ENCODE measurements at places on chromosomes 7 and 10.

- no peak for DNase-seq
These were observed 58.7 kb upstream of the GDF10 start for GRCh38 chr10:47241256-47241655.

GRCh38 chr10:96400465-96400864 is 41.7 kb upstream of the OPALIN start:
- no peak for DNase-seq

GRCh38 chr7:36852017-36852416 is 127.7 kb upstream of the AOAH start:
- DNase-seq = no peak

- no peak for DNase-seq
These were observed 6.0 kb downstream of the PARD3 start for GRCh38 chr10:34808801-34809745.

DNA sequence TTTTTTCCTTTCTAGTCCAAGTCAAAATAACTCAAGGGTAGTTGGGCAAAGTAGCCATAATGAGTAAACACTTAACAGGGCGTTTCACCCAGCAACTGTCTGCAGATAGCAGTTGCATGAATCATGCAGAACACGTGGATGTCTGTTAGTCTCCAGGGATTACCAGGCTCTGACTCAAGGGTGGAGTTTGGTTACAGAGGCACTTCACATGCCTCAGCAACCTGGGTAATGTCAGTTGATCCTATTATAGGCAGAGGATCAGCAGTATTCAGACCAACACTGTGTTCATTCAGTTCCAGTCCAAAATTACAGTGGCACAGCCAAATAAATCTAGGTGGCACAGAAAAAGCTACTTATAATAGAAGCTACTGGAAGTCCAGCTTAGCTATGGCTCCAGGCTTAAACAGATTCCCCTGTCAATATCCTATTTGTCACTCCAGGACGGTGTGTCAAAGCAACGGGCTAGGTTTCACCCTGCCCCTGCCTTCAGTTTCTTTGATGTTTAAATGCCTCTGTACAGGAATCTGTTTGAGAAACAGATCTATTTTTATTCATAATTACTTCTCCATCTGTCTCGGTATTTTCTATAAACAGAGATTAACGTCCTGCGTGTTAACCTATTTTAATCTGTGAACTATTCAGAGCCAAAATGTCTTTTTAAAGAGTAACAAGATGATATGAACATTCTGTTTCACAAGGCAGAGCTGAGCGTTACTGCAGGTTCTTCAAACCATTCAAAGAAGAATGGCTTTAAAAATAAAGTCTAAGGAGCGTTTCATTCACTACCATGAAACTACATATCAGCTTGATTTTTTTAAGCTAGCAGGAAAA is 162.6 kb upstream of the AKR1E2 start:
- DNase-seq = peak; percentile 80

DNA sequence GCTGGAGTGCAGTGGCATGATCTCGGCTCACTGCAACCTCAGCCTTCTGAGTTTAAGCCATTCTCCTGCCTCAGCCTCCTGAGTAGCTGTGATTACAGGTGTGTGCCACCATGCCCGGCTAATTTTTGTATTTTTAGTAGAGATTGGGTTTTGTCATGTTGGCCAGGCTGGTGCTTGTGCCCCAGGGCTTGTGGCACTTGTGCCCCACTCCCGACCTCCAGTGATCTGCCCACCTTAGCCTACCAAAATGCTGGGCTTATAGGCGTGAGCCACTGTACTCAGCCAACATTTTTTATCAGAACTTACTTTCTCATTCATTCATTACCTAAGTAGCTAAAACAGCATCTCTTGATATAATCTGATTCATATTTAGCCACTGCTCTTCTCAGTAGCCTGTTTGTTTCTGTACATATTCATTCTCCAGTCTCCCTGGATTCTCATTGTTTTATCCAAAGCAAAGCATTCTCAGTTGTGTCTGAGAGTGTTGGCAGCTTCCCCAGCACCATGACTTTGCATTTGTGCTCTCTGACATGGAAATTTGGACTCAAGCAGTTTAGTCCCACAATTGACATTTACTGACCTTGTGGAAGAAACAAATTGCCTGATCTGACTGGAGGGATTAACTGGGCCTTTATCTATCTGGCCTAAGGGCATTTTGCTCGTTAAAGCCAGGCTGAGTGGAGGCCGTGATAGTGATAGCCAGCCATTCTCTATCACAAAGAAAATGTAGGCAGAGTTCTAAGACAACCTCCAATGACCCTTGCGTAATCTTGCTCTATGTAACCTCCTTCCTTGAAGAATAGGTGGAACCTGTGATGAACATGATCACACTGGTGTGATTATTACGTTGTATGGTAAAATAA is 44.9 kb downstream of the AKR1B15 start:
- DNase-seq = peak; percentile 92

GRCh38 chr7:94410413-94411187 is 15.9 kb downstream of the COL1A2 start:
- no peak for DNase-seq

GRCh38 chr10:127145173-127145572 is 51.2 kb downstream of the INSYN2A start:
- no peak for DNase-seq

DNA sequence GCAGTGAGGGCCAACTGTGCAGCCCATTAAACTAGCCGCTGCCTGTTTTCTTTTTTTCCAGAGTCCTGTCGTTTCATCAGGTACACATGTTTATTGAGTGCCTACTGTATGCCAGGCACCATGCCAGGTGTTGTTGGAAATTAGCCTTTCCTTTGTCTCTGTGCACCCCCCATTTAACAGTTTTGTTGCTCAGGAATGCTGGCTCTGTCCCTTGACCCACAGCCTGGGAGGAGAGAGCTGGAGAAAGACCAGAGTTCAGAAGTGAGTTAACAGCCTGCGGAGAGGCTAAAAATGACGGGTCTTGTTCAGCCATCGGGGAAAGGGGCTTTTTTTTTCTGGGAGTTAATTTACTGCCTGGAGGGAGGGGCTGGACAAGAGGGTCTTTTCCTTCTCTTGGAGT is 1.3 kb downstream of the LRMDA start:
- no peak for DNase-seq

DNA sequence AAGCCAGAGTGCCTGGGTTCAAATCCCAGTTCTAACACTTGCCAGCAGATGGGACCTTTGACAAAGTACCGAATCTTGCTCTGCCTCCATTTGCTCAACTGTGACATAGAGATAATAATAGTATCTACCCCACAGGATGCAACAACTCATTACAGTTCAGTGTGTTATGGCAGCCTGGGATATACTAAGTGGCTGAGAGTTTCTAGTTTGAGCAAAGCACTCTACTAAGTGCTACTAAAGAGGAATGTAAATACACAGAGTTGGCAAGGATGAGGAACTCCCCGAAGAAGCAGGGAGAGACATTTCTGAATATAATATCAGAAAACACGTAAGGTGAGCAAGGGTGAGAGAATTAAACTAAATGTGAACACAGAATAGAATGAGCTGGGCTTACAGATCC is 243.2 kb downstream of the ARHGAP21 start:
- no peak for DNase-seq

- DNase-seq = peak; percentile 40
These were observed 28.6 kb downstream of the MTURN start for GRCh38 chr7:30163231-30163894.

DNA sequence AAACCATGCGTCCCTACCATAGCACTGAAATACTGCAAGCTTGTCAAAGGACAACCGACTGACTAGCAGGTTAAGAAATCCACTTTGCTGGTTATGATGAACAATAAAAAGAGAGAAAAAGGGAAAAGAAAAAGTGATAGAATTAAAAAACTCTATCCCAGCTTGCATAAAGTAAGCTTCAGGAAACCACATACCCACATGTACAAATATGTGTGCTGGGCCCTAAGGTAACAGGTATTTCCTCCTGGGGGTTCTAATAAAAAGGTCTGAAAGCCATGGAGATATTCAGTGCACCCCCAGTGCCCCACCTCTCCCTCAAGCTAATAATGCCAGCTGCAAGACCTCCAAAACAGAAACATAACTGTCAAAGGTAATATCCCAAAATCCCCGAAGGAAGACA is 248.6 kb upstream of the KLF14 start:
- DNase-seq = no peak

GRCh38 chr10:86343761-86344160 is 22.8 kb downstream of the GRID1 start:
- no peak for DNase-seq

GRCh38 chr10:3770611-3771110 is 14.3 kb downstream of the KLF6 start:
- no peak for DNase-seq

DNA sequence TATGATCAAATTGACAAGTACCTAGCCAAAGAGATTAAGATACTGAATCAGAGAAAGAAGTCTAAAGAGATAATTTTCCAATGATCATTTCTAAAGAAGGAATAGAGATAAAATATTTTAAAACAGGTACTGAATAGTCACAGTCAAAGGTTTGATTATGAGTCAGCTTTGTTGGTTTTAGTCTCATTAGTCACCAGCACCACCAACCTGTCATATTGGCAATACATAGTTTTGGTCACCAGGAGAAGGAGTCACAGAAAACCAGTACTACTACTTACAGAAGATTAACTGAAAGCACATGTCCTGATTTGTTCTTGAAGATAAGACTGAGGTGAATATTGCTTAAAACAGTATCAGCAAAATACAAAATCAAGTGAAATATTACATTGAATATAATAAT is 34.6 kb downstream of the ZEB1 start:
- peak; percentile 2 for DNase-seq

- no peak for DNase-seq
These were observed 684.3 kb upstream of the NRP1 start for GRCh38 chr10:34018784-34019183.

- no peak for DNase-seq
These were observed 110.4 kb downstream of the FAM107B start for GRCh38 chr10:14664345-14664744.

DNA sequence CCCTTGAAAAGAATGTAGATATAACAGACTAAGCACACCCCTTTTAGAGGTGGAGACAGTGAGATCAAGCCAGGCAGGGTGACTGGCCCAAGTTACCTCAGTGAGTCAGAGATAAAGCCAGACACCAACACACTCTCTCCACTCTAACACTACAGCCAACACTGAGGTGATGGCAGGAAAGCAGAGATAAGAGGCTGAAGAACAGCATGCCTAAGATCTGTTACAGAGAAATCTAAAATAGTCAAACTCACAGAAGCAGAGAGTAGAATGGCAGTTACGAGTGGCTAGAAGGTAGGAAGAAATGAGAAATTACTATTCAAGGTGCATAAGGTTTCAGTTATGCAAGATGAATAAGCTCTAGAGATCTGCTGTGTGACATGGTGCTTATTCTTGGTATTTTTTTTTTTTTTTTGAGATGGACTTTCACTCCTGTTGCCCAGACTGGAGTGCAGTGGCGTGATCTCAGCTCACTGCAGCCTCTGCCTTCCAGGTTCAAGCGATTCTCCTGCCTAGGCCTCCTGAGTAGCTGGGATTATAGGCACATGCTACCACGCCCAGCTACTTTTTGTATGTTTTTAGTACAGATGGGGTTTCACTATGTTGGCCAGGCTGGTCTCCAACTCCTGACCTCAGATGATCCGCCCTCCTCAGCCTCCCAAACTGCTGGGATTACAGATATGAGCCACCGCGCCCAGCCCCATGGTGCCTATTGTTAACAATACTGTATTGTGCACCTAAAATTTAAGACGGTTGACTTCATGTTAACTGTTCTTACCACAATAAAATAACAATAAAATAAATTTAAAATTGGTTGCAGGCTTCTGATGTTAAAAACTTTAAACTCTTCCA is 28.7 kb downstream of the ICA1 start:
- peak; percentile 96 for DNase-seq

GRCh38 chr10:6678956-6679355 is 98.9 kb upstream of the PRKCQ start:
- DNase-seq = no peak

DNA sequence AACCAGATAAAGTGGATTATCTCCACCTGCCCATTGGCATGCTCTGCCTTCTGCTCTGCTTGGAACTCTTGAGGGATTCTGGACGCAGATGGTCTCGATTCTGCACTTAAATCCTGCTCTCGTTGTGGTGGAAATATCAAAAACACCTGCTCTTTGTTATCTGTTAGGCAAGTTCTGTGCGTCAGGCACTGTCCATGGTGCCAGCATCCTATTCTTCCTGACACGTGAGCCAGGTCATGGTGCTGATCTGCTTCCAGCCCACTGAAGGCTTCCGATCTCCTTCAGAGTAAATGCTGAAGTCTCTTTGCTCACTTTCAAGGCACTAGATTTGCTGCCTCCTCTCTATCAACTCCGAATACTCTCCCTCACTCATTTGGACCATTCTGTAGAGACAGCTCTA is 505.6 kb downstream of the HTR7 start:
- no peak for DNase-seq

- no peak for DNase-seq
These were observed 1022.6 kb downstream of the LRMDA start for GRCh38 chr10:76453997-76454396.

DNA sequence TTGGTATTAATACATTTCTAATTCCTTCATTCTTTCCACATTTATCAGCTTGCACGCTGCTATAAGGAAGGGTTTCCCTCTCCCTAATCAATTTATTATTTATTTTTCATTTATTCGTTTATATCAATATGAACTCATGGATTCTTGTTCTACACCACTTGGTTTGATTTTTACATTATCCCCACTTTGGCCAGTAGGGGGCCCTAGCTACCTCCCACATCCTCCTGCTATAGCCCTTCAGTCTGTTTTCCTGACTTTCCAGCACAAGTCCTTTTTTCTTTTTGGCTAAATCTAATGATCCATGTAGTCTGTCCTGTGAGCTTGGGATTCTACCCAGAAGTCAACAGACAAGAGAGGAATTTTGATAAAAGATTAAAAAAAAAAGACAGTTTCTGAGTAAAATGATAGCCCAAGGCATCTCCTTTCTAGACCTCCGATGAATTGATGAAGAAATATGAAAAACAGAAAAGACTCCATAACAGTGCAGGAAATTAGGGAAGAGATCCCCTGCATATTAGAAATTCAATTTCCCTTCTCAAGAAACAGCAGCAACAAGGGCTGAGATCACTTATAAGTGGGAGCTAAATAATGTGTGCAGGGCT is 47.7 kb downstream of the LYZL2 start:
- peak; percentile 63 for DNase-seq

DNA sequence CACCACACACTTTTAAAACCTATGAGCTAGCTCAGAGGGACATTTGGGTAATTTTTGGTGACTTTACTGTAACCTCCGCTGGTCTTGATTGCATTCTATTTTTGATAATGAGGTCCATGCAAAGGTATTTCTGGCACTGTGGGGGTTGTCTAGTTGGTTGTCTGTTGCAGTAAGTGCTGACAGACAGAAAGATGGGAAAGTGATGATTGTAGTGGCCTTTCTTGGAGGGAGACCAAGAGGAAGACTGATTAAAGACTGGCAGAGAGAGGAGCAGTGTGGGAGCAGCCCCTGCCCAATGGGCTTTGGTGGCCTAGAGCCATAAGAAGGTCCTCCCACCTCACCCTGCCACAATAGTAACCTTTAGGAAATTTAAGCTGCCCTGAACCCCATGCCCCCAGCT is 173.4 kb upstream of the CTBP2 start:
- no peak for DNase-seq

DNA sequence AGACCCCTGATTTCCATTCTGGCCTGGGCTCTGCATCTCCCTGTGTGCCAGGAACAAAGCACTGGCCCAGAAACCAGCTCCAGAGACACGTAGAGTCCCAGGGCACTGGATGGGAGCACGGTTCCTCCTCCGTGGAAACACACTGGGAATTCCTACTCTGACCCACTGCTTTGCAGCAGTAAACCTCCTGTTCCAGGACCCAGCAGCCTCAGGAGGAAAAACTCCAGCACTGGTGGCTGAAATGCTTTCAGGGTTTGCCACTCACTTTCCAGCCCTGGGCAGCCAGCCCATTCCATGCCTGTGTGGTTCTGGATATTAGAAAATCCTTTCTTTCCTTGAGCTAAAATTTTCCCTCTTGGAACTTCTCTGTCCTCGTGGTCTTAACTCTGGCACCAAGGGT is 58.0 kb downstream of the FAM171A1 start:
- DNase-seq = no peak

Data from erythroblast (primary cell).